ENCODE measurements at places on chromosomes 1 and 21. TPM values are rescaled to one million over a fixed set of nuclear protein-coding genes. Genes with fewer than 3 reads are reported as not detected.

MX2 gene
- 1.9 TPM for total RNA-seq

DNA sequence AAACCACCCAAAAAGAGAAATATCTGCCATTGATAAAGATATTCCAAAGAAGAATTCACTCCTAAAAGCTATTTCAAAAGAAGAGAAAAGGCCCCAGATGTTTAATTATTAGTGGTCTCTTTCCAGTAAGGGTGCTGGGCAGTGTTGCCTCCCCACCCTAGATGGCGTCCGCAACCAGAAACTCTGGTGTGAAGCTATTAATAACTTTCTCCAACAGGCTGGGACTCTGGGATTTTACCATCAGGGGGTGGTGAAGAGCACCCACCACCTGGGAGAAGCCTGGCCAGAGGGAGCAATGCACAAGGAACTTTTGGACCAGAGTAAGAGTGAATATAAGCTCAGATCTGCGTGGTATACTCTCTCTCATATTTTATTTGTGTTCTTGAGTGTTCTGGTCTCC lies 115.4 kb upstream of the TIAM1 start:
- peak; percentile 43 for DNase-seq
- H3K4me1 ChIP-seq, result no peaks in the 10 kb centered on the region
- H3K27ac ChIP-seq, result no peak overlapping the region
- H3K27me3 ChIP-seq, result no peaks in the 10 kb centered on the region
- H3K4me3 ChIP-seq, result no peak overlapping the region
- H3K36me3 ChIP-seq, result no peaks in the 10 kb centered on the region

DNA sequence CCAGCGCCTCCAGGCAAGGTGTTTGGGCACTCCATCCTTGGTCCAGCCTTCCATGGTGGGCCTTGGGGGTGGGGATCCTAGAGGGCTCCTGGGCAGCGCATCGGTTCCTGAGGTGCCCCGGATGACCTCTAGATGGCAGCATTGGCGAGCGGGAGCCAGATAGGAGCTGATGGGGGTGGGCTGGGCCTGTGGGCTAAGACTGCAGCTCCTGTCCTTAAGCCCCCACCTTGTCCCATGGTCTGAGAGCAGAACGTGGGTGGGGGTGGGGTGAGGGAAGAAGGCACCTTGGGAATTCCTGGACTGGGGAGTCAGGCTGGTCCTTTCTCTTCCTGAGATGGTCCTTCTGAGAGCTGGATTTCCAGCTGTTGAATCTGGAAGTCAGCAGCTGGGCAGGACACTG lies 93.4 kb upstream of the CSF3R start:
- H3K4me1 ChIP-seq, result no peaks in the 10 kb centered on the region
- no peak overlapping the region for H3K4me3 ChIP-seq
- no peaks in the 10 kb centered on the region for H3K27me3 ChIP-seq
- H3K36me3 ChIP-seq, result no peaks in the 10 kb centered on the region
- peak; percentile 89 for DNase-seq
- H3K27ac ChIP-seq, result no peak overlapping the region

DNA sequence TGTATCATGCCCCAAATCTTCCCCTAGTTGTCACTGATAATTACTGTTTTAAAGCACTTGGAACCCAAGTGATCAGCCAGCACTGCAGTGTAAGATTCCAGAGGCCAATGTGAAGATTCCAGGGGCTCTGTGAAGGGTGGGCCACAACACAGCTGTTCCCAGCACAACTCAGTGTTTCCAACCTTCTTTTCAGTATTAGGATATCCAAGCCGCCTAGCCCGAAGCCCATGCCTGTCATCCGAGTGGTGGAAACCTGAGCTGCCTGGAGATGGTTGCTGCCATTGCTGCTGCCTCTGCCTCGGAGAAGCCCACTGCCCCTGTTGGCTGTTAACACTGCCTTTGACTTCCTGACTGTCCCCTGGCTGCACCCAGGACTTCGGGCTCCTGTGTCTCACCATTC lies 30.4 kb upstream of the SNX27 start:
- peaks cover 12% of the 10 kb centered on the region for H3K36me3 ChIP-seq
- H3K27me3 ChIP-seq, result no peaks in the 10 kb centered on the region
- no peak for DNase-seq
- H3K4me1 ChIP-seq, result no peaks in the 10 kb centered on the region
- no peak overlapping the region for H3K27ac ChIP-seq
- H3K4me3 ChIP-seq, result no peak overlapping the region

GRCh38 chr1:153444078-153444477 lies 16.4 kb downstream of the S100A7 start:
- no peak overlapping the region for H3K4me3 ChIP-seq
- H3K4me1 ChIP-seq, result no peaks in the 10 kb centered on the region
- H3K27ac ChIP-seq, result no peak overlapping the region
- H3K36me3 ChIP-seq, result no peaks in the 10 kb centered on the region

DNA sequence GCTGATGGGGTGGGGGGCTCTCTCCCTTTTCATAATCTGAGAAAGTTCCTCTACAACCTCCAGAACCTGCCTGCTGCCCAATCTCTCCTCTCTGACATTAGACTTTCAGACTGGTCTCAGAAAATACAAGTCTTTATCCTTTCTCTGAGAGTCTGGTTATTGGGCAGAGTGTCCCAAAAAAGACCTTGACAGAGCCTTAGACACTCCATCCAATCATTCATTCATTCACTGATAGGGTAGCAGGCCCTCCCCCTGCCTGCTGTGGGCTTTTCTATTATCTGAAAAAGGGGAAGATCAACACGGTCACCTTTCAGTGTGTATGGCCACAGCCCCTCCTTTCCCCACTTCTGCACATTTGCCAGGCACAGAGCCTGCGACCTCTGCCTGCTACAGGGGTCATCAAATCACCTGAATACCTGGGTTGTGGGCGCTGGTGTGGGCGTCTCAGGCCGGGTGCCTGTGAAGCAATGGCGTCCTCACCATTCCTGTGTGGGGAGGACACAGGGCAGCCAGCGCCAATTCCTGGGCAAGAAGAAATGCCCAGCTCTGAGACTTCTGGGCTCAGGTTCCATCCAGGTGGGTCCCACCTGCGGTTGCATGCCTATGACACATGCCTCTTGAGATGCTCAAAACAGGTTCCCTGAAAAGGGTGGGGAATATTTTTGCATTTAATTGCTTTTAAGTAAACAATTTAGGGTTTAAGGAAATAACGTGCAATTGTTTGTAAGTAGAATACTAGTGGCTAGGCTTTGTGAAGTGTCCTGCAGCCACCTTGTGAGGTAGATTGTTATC lies 52.8 kb downstream of the ELK4 start:
- H3K4me3 ChIP-seq, result no peak overlapping the region
- no peaks in the 10 kb centered on the region for H3K36me3 ChIP-seq
- no peaks in the 10 kb centered on the region for H3K4me1 ChIP-seq
- H3K27ac ChIP-seq, result no peak overlapping the region
- no peaks in the 10 kb centered on the region for H3K27me3 ChIP-seq
